ENCODE measurements at places on chromosomes 16 and 17.
A peak's percentile ranks its signal among the peaks of the same experiment; 100 is the strongest.

DNA sequence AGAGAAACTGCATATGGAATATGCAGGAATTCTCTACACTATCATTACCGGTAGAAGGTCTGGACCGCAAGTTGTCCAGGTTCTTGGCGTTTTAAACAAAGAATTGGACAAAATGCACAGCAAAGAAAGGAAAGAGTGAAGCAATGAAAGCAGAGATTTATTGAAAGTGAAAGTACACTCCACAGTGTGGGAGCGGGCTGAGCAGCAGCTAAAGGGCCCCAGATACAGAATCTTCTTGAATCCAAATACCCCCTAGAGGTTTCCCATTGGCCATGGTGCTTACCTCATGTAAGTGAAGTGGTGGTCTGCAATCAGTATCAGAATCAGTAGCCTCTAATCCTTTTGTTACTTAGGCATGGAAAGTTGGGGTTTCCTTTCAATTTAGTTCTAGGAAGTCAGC lies 178.5 kb upstream of the IRX3 start:
- H3K27me3 ChIP-seq, result no peaks in the 10 kb centered on the region
- H3K4me1 ChIP-seq, result no peaks in the 10 kb centered on the region
- DNase-seq, result no peak
- no peaks in the 10 kb centered on the region for H3K36me3 ChIP-seq

DNA sequence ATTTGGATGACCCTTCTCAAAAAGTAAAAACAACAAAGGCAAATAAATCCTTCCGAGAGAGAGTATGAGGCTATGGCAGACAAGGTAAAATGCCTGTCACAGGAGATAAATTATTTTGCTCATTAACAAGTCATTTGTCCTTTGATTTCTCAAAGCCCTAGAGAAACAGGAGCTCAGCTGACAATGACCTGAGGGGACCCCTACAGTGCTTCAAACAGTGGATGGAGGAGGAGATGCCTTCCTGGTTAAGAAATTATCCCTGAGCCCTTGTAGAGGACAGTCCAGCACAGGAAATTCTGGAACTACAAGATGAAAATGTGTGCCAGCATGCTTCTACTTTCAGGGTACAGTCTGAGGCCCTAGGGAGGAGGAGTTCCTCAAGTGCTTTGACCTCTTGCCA lies 24.0 kb upstream of the RHBDL3 start:
- peaks cover 9% of the 10 kb centered on the region for H3K27me3 ChIP-seq
- H3K4me3 ChIP-seq, result no peak overlapping the region
- no peak overlapping the region for H3K27ac ChIP-seq
- no peaks in the 10 kb centered on the region for H3K36me3 ChIP-seq
- H3K4me1 ChIP-seq, result no peaks in the 10 kb centered on the region

GRCh38 chr16:49651996-49652395 lies 203.9 kb downstream of the ZNF423 start:
- no peak for DNase-seq
- no peaks in the 10 kb centered on the region for H3K4me1 ChIP-seq
- no peak overlapping the region for H3K4me3 ChIP-seq
- no peak overlapping the region for H3K27ac ChIP-seq

DNA sequence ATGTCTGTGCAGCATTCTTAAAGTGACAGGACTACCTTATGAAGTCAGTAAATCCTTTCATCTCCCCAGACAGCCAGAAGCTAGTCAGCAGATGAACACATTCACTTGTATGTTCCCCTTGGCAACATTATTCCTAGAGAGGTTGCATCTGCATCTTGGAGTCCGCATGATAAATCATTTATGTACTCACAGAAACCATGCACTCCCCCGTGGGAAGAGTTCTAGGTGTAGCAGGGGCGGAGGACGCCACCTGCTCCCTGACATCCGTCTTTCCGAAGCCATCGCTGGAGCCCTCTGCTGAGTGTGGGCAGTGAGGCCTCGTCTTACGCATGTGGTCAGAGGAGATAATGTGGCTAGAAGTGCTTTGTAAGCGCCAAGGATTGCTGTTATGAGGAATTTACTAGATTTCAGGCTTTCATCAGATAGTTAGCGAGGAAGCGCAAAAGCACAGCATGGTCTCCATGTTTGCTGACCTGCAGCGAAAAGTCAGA lies 144.5 kb downstream of the RPTOR start:
- DNase-seq, result no peak
- peaks cover 42% of the 10 kb centered on the region for H3K4me1 ChIP-seq
- no peaks in the 10 kb centered on the region for H3K27me3 ChIP-seq
- no peak overlapping the region for H3K4me3 ChIP-seq

DNA sequence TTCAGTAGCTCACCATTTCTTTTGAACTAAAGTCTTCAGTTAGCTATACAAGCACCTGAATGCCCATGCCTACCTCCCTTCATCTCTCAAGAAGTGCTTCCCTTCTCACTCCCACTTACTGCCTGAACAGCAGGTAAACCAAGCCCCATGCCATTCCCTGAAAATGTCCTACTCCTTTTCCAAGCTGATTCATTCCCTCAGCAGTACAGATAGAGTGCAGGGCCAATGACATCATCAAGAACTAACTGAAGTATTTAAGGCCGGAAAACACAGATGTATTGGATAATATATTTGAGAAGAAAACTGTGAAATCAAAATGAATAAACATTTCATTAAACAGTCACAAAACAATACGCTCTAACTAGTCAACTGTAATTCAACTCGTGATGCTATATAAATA lies 478.8 kb upstream of the CDH11 start:
- no peaks in the 10 kb centered on the region for H3K27me3 ChIP-seq
- DNase-seq, result no peak
- H3K27ac ChIP-seq, result no peak overlapping the region
- H3K4me1 ChIP-seq, result no peaks in the 10 kb centered on the region

GRCh38 chr17:76200354-76200753 lies 39.9 kb downstream of the RNF157 start:
- no peak overlapping the region for H3K4me3 ChIP-seq
- peaks cover 59% of the 10 kb centered on the region for H3K36me3 ChIP-seq
- no peak for DNase-seq
- peaks cover 76% of the 10 kb centered on the region for H3K4me1 ChIP-seq
- H3K27me3 ChIP-seq, result no peaks in the 10 kb centered on the region
- H3K27ac ChIP-seq, result peak overlapping the region; percentile 88

GRCh38 chr16:30756781-30757100 lies 5.1 kb downstream of the CFAP119 start:
- no peaks in the 10 kb centered on the region for H3K27me3 ChIP-seq
- DNase-seq, result no peak
- peaks cover 12% of the 10 kb centered on the region for H3K4me1 ChIP-seq
- no peak overlapping the region for H3K4me3 ChIP-seq
- H3K36me3 ChIP-seq, result peaks cover 11% of the 10 kb centered on the region

DNA sequence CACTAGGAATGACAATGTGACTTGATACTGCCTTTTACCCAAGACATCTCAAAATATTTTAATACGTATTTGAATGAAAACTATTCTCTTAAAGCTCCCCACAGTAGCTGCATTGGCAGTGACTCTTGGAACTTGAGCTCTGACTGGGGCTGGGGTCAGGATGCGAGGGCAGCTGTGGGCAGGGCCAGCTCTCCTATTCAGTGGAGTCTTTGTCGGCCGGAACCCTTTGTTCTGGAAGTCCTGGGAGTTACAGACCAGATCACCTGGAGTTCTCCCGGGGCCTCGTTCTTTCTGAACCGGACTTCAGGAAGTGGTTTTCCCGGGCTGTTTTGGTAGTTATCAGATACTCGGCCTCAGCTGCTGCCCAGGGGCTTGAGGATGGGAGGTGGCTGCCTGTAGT lies 84.9 kb downstream of the NPIPB11 start:
- H3K36me3 ChIP-seq, result no peaks in the 10 kb centered on the region
- H3K4me1 ChIP-seq, result no peaks in the 10 kb centered on the region
- no peaks in the 10 kb centered on the region for H3K27me3 ChIP-seq
- H3K27ac ChIP-seq, result no peak overlapping the region
- DNase-seq, result no peak

- H3K27me3 ChIP-seq, result no peaks in the 10 kb centered on the region
- DNase-seq, result no peak
- peaks cover 53% of the 10 kb centered on the region for H3K4me1 ChIP-seq
- H3K36me3 ChIP-seq, result peaks cover 52% of the 10 kb centered on the region
Observed at GRCh38 chr17:76735006-76735405, 2.1 kb downstream of the SRSF2 start.

- no peaks in the 10 kb centered on the region for H3K36me3 ChIP-seq
- H3K27me3 ChIP-seq, result peaks cover 2% of the 10 kb centered on the region
- H3K4me1 ChIP-seq, result no peaks in the 10 kb centered on the region
- H3K4me3 ChIP-seq, result no peak overlapping the region
- DNase-seq, result no peak
Observed at GRCh38 chr16:53417976-53418375, 16.3 kb upstream of the RBL2 start.

GRCh38 chr17:57985675-57985974 lies 2.4 kb downstream of the VEZF1 start:
- H3K27ac ChIP-seq, result no peak overlapping the region
- no peaks in the 10 kb centered on the region for H3K27me3 ChIP-seq
- DNase-seq, result no peak
- H3K4me1 ChIP-seq, result peaks cover 75% of the 10 kb centered on the region

GRCh38 chr16:1420111-1420539 lies 422 bp downstream of the UQCC4 start:
- H3K36me3 ChIP-seq, result peaks cover 5% of the 10 kb centered on the region
- DNase-seq, result no peak
- peaks cover 5% of the 10 kb centered on the region for H3K4me1 ChIP-seq
- H3K4me3 ChIP-seq, result peak overlapping the region; percentile 91
- peaks cover 3% of the 10 kb centered on the region for H3K27me3 ChIP-seq

DNA sequence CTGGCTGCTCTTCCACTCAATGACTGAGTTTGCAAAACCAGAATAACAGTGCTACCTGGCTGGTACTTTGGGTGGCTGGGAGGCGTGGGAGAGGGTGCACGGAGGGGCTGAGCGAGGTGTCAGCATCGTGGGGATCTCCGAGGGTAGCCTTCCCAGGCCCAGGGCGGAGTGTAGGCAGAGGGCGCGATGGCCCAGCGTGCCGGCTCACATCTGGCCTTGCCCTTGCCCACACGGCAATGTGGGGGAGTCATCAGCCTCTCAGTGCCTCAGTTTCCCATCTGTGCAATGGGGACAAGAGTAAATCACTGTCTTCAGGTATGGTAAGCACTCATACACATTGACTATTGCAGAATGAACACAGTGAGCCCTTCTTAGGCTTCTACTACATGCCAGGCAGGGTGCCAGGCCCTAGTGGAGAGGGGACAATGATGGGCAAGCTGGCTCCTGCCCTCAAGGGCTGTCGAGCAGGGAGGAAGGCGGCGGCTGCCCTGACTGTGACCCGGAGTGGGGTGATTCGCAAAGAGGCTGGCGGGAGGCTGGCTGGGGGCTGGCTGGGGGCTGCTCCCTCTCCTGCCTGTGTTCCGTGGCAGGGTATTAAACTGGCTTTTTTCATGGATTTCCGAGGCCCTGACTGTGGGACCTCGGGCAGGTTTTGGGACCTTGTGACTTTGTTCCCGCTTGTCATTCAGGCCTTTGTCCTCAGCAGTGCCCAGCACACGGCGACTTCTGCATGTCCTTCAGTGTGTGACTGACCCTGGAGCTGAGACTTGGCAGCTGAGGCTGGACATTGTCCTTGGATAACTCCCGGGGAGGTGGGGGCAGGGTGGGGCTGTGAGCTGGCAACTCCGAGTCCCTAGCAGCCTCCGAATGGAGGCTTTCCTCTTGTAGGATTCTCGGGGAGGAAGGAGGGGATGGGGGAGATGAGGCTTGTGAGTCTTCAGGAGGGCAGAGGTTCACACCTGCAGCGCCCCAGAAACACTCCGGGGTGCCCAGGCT lies 243.1 kb downstream of the SEC14L1 start:
- peaks cover 76% of the 10 kb centered on the region for H3K4me1 ChIP-seq
- no peak for DNase-seq
- H3K27me3 ChIP-seq, result no peaks in the 10 kb centered on the region
- peak overlapping the region; percentile 18 for H3K27ac ChIP-seq
- peak overlapping the region; percentile 47 for H3K4me3 ChIP-seq

DNA sequence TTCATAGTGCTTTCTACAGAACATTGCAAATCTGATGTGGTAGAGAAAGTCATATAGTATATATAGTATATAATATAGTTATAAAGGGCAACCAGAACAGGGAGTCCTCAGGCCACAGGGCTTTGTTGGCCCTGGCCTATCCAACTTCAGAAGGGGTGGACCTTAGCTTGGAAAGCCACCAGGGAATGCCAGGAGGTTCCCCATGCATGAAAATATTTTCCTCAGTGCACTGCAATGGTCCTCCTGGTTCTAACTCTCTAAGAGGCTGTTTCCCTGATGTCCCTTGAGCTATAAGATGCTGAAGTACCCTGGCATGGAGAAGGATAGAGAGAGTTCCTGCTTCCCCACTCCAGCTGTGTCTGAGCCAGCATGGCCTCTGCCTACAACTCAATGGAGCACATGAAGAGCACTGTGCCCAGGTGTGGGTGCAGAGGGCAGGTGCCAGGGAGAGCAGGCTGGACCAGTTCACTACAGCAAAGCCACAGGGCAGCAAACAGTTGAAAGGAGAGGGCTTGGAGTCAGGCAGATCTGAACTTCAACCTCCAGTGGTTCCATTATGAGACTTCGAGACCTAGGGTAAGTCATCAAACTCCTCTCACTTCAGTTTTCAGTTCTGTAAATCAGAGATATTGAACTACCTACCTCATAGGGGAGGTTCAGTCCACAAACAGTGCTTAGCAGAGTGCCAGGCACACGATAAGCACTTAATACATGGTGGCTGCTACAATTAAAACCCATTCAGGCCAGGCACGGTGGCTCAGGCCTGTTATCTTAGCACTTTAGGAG lies 183.1 kb downstream of the SALL1 start:
- DNase-seq, result no peak

GRCh38 chr17:16352667-16353316 lies 477 bp downstream of the CENPV start:
- H3K4me3 ChIP-seq, result peak overlapping the region; percentile 95
- peaks cover 7% of the 10 kb centered on the region for H3K36me3 ChIP-seq
- H3K4me1 ChIP-seq, result peaks cover 16% of the 10 kb centered on the region
- peak overlapping the region; percentile 77 for H3K27ac ChIP-seq
- peaks cover 17% of the 10 kb centered on the region for H3K27me3 ChIP-seq
- peak; percentile 0 for DNase-seq

GRCh38 chr17:81061027-81061735 lies 26.2 kb downstream of the BAIAP2 start:
- no peak for DNase-seq
- H3K27ac ChIP-seq, result no peak overlapping the region
- peaks cover 2% of the 10 kb centered on the region for H3K27me3 ChIP-seq
- no peaks in the 10 kb centered on the region for H3K36me3 ChIP-seq

- H3K27ac ChIP-seq, result peak overlapping the region; percentile 97
- no peak for DNase-seq
- no peaks in the 10 kb centered on the region for H3K27me3 ChIP-seq
- H3K36me3 ChIP-seq, result peaks cover 13% of the 10 kb centered on the region
- no peak overlapping the region for H3K4me3 ChIP-seq
Observed at GRCh38 chr16:84513123-84513522, 8.7 kb upstream of the MEAK7 start.

GRCh38 chr17:61805399-61805798 lies 57.9 kb downstream of the BRIP1 start:
- peaks cover under 1% of the 10 kb centered on the region for H3K4me1 ChIP-seq
- H3K27me3 ChIP-seq, result no peaks in the 10 kb centered on the region
- H3K36me3 ChIP-seq, result peaks cover 12% of the 10 kb centered on the region
- no peak overlapping the region for H3K27ac ChIP-seq

Measured in activated T-helper 1 cell treated with anti-CD3 and anti-CD28 coated beads, Interleukin-12 subunit alpha, Interleukin-12 subunit beta, Interleukin-2, Interleukin-4 antibody, amounts not matched to agents 30 ng/mL and 10 ng/mL and 1 ng/mL, durations not matched to agents 14 hours and 24 hours and 36 hours (primary cell).